CD4-positive, alpha-beta T cell (primary cell): ENCODE measurements at places on chromosomes 1 and 21. TPM values are rescaled to one million over a fixed set of nuclear protein-coding genes. Genes with fewer than 3 reads are reported as not detected.

GRCh38 chr1:204885288-204885711, 14.6 kb downstream of the NFASC start:
- H3K27ac ChIP-seq: no peak overlapping the region
- H3K4me3 ChIP-seq: no peak overlapping the region
- H3K27me3 ChIP-seq: peaks cover 14% of the 10 kb centered on the region
- no peaks in the 10 kb centered on the region for H3K4me1 ChIP-seq

GRCh38 chr21:28833182-28833581, 159.5 kb downstream of the LTN1 start:
- H3K27me3 ChIP-seq: no peaks in the 10 kb centered on the region
- no peaks in the 10 kb centered on the region for H3K36me3 ChIP-seq
- no peak for DNase-seq
- no peak overlapping the region for H3K4me3 ChIP-seq

TAGLN2 gene
- total RNA-seq: 311 TPM

GRCh38 chr1:235369802-235370201, 2.6 kb downstream of the TBCE start:
- H3K4me3 ChIP-seq: no peak overlapping the region
- H3K27ac ChIP-seq: no peak overlapping the region
- H3K27me3 ChIP-seq: no peaks in the 10 kb centered on the region
- DNase-seq: no peak
- H3K36me3 ChIP-seq: peaks cover 6% of the 10 kb centered on the region
- H3K4me1 ChIP-seq: peaks cover 11% of the 10 kb centered on the region

DNA sequence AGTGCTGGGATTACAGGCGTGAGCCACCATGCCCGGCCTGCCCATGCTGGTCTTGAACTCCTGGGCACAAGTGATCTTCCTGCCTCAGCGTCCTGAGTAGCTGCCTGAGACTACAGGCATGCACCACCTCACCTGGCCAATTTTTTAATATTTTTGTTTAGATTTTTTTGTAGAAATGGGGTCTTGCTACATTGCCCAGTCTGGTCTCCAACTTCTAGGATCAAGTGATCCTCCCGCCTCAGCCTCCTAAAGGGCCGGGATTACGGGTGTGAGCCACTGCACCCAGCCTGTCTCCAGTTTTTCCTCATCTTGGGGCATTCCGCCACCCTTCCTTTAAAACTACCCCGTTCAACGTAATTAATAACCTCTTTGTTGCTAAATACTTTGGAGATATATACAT, 7.4 kb downstream of the PMF1 start:
- DNase-seq: no peak
- peaks cover 36% of the 10 kb centered on the region for H3K36me3 ChIP-seq
- H3K27ac ChIP-seq: no peak overlapping the region
- no peaks in the 10 kb centered on the region for H3K27me3 ChIP-seq
- no peak overlapping the region for H3K4me3 ChIP-seq

- DNase-seq: no peak
- no peaks in the 10 kb centered on the region for H3K36me3 ChIP-seq
- no peaks in the 10 kb centered on the region for H3K4me1 ChIP-seq
These were observed 14.8 kb upstream of the KIF1B start for GRCh38 chr1:10195570-10195969.

KRTCAP2 gene
- 77.8 TPM for total RNA-seq

BECN2 gene
- total RNA-seq: not detected
